ENCODE measurements at places on chromosomes 2 and 18. TPM values are rescaled to one million over a fixed set of nuclear protein-coding genes. Genes with fewer than 3 reads are reported as not detected.
A peak's percentile ranks its signal among the peaks of the same experiment; 100 is the strongest.

DNA sequence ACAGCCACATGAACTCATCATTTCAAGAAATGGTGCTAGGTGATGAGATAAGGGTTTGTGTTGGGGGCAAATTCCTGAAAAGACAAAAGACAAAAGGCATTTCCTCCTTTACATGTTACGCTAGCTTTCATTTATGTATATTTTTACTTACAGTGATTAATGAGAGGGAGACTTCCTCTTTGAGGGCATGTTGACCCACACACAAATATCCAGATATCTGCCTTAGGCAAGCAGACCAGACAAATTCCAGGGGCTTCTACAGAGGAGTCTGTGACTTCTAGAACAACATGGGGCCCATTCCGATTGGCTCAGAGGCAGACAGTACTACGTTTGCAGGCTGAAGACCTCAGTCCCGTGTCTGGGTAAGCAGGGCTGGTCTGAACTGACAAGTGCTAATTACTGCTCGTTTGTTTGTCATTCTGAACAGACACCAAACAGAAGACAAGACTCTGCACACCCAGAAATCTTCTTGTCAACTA lies 74.8 kb upstream of the ST6GAL2 start:
- no peak for DNase-seq

DNA sequence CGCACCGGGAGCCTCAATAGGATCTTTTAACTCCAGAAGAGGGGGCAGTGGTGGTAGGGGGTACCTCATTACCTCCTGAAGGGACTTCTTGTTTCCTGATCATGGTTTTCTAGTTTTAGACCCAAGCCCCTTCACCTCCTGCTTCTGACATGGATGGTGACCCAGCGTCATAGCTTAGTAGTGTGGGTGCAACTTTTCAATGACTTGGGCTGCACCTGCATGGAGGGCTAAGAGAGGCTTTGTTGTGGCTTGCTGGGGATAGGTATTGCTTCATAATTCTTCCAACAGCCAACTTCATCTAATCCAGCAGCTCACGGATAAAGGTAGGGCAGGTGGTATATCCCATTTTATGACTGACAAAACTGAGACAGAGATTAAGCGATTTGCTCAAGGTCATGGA lies 3.0 kb downstream of the SLC1A4 start:
- no peak for DNase-seq

OTX1 gene
- 0.64 TPM for total RNA-seq

RNF152 gene
- 4.8 TPM for total RNA-seq

GRCh38 chr2:191950132-191950874 lies 103.4 kb upstream of the CAVIN2 start:
- DNase-seq = peak; percentile 25

GRCh38 chr2:197614532-197614931 lies 60.9 kb downstream of the RFTN2 start:
- DNase-seq = no peak

- peak; percentile 76 for DNase-seq
These were observed 20.6 kb downstream of the RPL37A start for GRCh38 chr2:216519154-216519762.

- no peak for DNase-seq
These were observed 56.9 kb downstream of the KCNS3 start for GRCh38 chr2:17935242-17935885.

- peak; percentile 48 for DNase-seq
These were observed 89.6 kb downstream of the UPP2 start for GRCh38 chr2:158191076-158191895.

DNA sequence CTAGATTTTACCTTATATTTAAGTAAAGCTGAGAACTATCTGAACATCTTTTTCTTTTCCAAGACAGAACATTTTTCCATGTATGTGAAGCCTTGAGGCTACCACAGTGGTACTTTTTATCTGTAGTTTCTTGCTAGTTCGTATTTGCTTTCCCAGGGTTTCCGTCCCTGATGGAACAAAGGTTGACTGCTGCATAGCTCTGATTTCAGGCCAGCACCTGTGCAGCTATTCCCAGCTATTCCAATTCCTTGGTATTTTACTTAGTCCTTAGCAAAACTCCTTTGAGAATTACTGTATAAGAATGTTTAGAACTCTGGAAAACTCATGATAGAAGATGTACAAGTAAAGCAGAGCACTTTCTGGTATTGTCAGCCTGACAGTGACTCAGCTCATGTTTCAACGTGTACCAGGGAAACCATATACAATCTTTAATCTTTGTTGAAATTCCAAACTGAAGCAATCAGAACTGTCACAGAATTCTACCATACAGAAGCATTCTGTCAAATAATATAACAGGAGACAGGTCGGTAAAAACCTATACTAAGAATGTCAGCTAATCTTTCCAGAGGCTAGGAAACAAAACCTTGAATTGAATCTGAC lies 162.2 kb downstream of the PKP4 start:
- no peak for DNase-seq

DNA sequence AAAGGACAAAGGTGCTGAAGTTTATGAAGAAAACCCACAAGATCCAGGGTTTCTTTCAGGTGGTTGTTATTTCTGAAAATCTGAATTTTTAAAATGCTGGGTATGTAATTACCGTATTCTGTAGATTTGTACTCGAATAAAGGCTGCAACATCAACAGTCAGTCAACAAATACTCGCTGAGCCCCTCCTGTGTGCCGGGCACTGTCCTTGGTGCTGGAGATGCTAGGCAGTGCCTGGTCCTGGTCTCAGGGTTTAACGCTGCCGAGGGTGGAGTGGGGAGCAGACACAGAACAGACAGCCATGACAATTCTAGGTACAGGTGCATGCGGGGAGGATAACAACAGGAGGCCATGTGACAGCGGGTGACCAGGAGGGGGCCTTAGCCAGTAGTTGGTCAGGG lies 27.2 kb upstream of the PDIA6 start:
- DNase-seq = no peak

CYS1 gene
- total RNA-seq = 1.1 TPM

GRCh38 chr2:237700512-237701032 lies 73.2 kb downstream of the LRRFIP1 start:
- DNase-seq = peak; percentile 55

DNA sequence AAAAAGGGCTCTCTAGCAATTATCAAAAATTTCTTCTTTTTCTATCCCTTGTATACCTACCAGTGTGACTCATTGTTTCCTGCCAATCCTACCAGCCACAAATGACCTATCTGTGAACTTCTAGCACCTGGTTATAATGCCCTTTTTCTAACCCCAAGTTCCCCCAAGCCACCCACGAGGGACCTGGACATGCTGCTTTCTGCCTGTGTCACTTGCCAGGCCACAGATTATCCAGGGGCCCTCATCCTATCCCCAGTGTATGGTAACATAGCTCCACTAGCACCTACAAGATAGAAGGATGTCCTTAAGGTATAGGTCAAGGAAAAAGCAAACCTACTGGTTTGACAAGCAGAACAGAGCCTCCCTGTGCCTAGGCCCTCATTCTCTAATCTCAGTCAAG lies 26.8 kb downstream of the AAK1 start:
- peak; percentile 32 for DNase-seq

C2orf15 gene
- 3.8 TPM for total RNA-seq

DNA sequence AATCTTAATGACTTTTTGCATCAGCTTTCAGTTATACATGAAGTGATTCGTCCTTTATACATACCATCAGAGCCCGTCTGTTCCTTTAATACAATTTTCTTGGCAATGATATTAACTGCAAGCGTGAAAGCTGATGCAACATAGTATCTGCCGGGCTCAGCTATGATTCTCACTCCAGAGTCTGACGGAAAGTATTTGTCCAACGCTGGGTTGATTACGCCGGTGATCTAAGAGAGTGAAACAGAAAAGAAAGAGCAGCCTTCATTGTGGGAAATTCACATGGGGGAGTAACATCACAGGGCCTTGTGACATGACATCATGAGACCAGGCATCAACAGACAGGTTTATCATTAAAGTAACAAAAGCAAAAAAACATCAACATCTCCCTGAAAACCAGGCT lies 6.2 kb downstream of the ODC1 start:
- no peak for DNase-seq

- no peak for DNase-seq
These were observed 902.8 kb downstream of the DSC3 start for GRCh38 chr18:30139631-30140287.

C2orf92 gene
- 0.84 TPM for total RNA-seq

DNA sequence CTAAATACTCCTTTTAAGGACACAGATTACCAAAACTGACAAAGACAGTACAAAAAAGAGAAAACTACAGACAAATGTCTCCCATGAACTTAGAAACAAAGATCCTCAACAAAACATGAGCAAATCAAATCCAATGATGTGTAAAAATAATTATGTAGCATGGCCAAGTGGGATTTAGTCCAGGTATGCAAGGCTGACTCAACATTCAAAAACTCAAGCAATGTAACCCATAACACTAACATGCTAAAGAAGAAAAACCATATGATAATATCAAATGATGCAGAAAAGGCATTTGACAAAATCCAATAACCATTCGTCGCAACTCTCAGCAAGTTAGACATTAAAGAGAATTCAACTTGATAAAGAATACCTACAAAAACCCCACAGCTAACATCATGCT lies 239.0 kb upstream of the KLHL29 start:
- DNase-seq = no peak

- DNase-seq = no peak
These were observed 1.6 kb downstream of the INHBB start for GRCh38 chr2:120347396-120348060.

MRPS9 gene
- total RNA-seq = 31.1 TPM

CHRNG gene
- not detected for total RNA-seq

MAP4K3 gene
- total RNA-seq = 20.1 TPM

TCF4 gene
- total RNA-seq = 30.7 TPM

NDC80 gene
- total RNA-seq = 43.0 TPM

DNA sequence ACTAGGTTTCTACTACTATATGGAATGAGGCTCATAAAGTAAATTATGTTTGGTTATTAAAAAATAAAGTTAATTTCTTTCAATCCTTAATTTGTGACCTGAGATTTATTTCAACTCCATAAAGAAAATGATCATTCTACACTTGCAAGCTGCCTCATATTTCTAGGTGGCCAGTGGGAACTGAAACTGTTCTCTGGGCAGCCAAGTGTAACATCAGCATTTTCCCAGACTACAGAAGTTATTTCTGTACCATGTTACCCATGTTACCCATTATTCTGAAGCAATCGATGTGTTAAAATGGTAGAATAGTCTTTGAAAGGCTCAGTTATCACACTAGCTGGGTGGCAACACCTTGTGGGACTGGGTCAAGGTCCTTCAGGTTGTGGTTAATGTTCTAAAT lies 139.3 kb upstream of the FBXO11 start:
- DNase-seq = no peak

DNA sequence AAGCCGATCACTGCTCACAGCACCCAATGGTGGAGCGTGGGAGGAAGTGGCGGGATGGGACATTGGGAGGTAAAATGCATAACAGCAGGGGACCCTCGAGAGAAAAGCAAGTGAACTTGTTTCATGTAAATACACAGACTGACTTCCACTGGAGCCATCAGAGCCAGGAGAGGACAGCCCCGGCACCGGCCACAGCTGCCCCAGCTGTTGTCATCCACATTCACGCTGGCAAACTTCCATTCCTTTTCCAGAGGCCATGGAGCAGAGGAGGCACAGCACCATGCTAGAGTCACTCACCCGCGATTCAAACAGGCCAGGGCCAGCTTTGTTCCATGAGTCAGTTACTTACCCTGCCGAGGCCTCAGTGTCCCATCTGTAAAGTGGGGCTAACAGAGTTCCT lies 610.9 kb upstream of the SALL3 start:
- DNase-seq = no peak

DNA sequence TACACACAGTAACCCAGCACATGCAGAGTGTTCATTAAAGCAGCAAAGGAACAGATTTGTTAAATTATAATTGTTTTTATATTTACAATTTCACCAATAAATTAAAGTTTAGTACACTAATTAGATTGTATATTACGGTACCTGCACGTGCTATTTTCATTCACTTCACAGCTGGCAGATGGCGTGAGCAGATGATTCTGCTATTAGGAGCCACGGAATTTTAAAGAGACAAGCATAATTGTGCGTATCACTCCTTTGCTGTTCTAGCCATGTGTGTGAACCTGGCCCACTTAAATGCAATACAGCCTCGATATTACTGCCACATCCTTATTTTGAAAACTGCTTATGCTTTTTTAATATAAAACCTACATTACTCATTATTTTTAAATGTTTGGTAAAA lies 332.8 kb upstream of the SOX11 start:
- no peak for DNase-seq

DNA sequence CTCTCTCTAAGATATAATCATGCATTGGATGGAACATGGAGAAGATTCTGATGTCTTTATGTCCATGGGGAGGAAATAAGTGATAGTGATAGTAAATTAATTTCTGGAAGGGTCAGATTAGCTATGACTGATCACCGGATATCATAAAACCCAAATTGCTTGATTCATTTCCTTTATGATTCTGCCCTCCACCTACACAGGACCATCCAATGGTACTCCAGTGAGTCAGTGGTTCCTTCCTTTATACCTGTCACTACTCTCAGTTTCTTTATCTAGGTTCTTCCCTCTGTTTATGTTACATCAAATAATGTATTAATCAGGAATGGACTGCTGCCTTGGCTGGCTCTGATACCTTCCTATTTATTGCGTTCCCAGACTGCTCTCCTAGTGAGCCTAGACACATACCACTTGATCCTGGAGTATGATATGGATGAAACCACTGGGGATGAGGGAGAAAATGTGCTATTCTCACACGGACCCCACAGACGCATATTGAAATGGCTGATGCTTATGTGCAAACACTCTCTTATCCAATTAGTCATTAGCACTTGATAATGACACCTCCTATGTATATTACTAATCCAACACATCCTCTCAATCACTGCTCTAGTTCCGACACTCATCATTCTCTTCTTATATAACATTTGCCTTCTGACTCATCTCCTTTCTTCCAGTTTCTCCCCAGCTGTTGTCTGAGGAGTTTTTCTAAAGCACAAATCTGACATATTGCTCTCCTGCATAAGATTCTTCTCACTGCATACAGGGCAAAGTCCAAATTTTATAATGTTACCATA lies 315.6 kb downstream of the INSIG2 start:
- DNase-seq = no peak

Data from H4 (cell line).